GM23248 (cell line): ENCODE measurements at places on chromosomes 12 and 14. TPM values are rescaled to one million over a fixed set of nuclear protein-coding genes. Genes with fewer than 3 reads are reported as not detected.

DNA sequence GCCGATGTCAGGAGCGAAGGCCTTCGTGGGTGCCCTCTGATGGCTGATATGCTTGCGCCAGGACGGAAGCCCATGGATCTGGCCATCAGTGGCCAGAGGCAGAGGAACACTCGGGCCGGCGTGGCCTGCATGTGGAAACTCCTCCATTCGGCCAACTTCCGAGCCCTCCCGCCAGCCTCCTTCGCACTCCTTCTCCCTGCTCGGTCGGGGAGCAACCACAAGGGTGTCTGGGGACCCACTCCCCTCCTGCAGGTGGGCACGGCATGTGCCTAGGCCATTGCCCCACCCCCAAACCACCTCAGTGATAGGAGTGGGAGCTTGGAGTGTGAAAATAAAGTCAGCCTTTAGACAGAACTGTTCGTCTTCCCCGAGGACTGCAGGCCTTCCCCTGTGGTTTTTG lies 231.3 kb downstream of the BCL11B start:
- DNase-seq: no peak

GRCh38 chr14:28406196-28406595 lies 360.4 kb upstream of the FOXG1 start:
- DNase-seq: no peak

MYBPC1 gene
- not detected in 2 replicates for polyA plus RNA-seq

- DNase-seq: no peak
These were observed 1124.0 kb upstream of the TMEM132C start for GRCh38 chr12:127143020-127143419.

ING4 gene
- polyA plus RNA-seq: 43.5 and 46.0 TPM in 2 replicates

LYZ gene
- polyA plus RNA-seq: not detected in 2 replicates

DNA sequence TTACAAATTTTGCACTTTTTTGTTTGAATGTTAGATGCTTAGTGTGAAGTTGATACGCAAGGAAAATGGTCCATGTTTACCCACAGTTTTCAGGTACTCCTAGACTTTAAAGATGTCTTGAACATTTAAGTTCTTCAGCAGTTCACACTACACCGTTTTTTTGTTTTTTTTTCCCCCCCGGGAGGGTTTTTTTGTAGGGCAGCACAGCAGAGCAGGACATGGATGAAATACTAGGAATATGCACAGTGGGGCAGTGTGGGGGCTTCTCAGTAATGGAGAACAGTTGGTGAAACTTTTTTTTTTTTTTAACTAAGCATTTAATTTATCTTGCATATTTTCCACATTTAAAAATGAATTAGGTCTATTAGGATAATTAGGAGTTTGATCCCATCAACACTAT lies 4.9 kb downstream of the RAN start:
- DNase-seq: no peak
